CD4-positive, alpha-beta memory T cell (primary cell): ENCODE measurements at places on chromosomes 5 and 9.

DNA sequence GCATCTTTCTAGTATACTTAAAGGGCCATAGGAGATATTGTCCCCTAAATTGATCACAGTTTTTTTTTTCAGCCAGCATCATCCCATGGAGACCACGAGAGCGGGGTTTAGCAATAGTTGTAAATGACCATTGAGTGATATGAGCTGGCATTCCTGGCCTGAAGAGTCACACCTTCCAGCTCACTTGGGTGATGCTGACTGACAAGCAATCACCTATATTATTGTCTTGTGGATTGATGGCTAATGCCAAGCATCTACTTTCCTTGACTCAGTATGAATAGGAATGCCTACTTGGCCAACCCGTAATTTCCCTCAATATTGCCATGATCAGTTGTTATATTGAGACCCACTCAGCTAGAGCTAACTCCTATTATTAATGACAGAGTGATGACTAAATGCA, 70.5 kb downstream of the ADAMTSL1 start:
- no peak for DNase-seq

GRCh38 chr9:92196909-92197308, 81.7 kb upstream of the SPTLC1 start:
- no peak for DNase-seq

DNA sequence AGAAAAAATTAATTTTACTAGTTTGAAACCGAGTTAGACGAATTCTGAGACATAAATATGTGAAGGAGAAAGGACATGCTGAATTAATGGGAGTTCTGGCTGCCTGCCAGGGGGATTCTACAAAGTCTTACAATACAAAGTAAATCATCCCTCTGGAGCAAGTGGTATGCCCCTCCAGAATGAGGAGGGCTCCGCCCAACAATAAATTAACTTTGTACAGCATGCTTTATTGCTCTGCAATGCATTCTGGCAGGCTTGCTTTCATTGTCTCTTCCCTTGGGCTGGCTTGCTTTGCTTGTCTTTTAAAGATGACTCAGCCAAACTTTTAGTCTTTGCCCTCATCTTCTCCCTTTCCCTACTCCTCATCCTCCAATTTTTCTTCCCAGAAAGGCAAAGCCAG, 11.7 kb upstream of the PCDHB1 start:
- no peak for DNase-seq

DNA sequence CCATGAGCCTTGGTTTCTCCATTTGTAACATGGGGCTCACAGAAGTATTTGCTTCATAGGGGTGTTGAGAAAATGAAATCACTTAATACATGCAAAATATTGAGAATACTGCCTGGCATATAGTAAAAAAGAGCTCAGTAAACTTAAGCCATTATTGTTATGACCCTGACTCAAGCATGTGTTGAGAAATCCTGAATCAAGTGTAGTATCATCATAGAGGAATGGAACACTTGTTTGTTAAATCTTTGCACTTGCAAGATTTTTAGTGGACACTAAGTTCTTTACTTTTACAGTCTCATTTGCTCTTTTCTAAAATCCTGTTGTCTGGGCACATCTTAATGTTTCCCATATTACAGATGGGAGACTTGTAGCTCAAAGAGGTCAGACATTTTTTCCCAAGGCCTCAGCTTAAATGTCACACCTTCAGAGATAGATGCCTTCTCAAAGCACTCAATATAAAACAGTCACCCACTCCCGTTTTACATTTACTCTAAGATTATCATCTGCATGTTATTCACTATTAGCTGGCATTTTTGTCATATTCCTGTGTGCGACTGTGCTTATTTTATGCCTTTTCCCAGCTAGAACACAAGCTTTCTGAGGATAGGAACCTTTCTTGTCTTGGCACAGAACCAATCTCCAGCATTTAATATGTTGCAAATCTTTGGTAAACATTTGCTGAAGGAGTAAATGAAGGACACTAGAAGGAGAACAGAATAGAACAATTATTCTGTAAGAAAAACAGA, 250.0 kb upstream of the TNC start:
- no peak for DNase-seq

GRCh38 chr5:159337016-159337955, 7.0 kb upstream of the IL12B start:
- peak; percentile 56 for DNase-seq

DNA sequence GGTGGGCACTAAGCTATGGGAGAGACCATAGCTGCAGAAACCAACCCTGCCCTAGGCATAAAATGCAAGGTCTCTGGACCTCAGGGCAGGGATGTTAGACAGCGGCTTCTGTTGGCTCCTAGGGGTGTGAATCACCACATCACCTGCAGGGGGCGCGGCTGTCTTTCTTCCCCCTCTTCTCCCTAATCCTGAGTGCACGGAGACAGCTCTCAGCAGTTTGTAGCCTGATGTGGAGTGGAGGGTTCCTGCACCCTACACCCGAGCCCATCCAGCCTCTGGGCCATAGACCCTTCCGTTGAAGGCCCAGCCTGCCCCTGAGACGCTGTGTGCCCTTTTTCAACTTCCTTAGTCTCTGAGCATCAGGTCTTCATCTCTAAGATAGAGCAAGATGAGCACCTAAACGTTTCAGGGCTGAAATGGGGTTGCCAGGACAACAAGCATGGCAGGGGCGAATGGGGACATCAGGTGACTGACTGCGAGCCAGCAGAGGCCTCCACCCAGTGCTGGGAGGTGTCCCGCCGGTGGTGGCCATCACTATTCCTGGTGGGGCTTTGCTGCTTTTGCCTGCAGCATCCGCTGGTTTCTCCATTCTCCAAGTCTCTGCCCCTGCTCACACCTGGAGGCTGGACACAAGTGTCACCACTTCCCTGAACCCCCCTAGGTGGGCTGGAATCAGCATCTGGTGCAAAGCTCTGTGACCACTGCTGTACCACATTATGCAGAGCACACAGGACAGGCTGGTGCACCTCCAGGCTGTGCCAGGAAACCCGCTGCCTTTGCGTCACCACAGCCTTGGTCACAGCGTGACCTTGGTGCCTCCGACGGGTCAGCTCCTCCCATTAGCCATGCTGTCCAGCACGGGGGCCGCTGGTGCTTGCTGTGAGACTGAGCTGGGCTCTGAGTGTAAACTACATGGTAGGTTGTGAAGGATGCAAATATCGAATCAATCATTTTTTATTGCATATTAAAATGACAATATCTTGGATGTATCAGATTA, 2.5 kb upstream of the SEC16A start:
- DNase-seq: peak; percentile 79

DNA sequence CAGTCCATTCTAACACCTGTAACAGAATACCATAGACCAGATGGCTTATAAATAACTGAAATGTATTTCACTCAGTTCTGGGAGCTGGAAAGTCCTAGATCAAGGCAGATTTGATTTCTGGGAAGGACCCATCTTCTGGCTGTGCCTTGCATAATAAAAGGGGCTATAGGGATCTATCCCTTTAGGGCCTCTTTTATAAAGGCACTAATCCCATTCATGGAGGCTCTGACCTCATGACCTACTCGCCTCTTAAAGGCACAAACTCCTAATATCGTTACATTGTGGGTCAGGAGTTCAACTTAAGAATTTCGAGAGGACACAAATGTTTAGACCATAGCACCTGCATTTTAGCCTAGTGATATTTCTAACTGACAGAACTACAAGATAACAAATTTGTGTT, 619.0 kb downstream of the CDH18 start:
- DNase-seq: no peak

GRCh38 chr5:74916831-74917710, 50.9 kb upstream of the FAM169A start:
- no peak for DNase-seq

- DNase-seq: no peak
Observed at GRCh38 chr9:102867488-102867887, 127.6 kb upstream of the CYLC2 start.

GRCh38 chr9:91176426-91176825, 185.3 kb downstream of the AUH start:
- DNase-seq: no peak

DNA sequence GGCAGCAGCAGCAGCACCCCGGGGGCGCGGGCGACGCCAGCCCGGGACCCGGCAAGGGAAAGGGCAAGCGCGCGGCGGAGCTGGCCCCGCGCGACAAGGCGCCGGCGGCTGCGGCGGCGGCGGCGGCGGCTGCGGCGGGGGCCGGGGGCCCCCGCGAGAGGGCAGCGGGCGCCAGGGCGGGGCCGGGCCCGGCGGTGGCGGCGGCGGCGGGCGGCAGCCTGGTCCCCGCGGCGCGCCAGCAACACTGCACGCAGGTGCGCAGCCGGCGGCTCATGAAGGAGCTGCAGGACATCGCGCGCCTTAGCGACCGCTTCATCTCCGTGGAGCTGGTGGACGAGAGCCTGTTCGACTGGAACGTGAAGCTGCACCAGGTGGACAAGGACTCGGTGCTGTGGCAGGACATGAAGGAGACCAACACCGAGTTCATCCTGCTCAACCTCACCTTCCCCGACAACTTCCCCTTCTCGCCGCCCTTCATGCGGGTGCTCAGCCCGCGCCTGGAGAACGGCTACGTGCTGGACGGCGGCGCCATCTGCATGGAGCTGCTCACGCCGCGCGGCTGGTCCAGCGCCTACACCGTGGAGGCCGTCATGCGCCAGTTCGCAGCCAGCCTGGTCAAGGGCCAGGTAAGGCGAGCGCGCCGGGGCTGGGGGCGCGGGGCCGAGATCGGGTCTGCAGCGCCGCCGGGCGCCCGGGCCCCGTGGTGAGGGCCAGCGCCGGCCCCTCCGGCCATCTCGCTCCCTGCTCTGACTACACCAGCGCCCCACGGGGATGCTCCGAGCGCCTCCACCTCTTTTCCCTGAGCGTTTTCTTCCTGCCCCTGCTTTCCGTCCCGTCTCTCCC, at the start of gene UBE2QL1:
Gene UBE2QL1 (plus strand): TSS at position 238 of the 843 bp plus-strand sequence. CDS start 35 bp downstream, at position 273.
- DNase-seq: no peak

DNA sequence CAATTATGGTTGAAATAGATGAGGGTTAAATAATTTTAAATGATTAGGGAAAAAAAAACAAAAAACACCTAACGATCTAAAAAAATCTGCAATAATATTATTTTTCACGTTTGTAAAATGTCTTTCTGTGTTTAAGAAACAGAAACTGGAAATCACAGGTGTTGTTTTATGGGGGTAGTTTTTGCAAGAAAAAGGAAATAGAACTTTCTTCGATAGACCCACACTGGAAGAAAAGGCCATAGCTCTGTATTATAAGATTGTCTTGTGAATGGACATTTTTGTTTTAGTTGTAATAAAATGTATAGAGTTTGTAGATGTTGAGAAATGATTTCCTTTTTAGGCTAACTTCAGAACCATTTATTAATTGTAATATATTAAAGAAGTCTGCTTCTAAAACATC, 5.5 kb downstream of the CSNK1G3 start:
- DNase-seq: no peak

GRCh38 chr9:69307446-69308205, 17.4 kb upstream of the ENTREP1 start:
- no peak for DNase-seq

- no peak for DNase-seq
Observed at GRCh38 chr5:115842089-115842935, 577 bp downstream of the AP3S1 start.

- DNase-seq: no peak
Observed at GRCh38 chr5:62886603-62887315, 308.1 kb downstream of the LRRC70 start.

- no peak for DNase-seq
Observed at GRCh38 chr5:63473335-63473967, 488.8 kb downstream of the HTR1A start.

DNA sequence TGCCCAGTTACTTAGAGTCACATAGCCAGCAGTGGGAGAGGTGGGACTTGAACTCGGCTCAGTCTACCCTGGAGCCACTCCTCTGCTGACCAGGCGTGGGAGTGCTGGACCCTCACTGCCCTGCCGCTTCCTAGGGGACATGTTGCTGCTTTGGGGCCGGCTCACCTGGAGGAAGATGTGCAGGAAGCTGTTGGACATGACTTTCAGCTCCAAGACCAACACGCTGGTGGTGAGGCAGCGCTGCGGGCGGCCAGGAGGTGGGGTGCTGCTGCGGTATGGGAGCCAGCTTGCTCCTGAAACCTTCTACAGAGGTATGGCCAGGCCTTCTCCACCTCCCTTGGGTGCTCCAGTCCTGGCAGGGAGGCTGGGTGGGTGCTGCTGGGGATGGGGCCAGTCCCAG, 3.4 kb upstream of the CACFD1 start:
- DNase-seq: no peak

- no peak for DNase-seq
Observed at GRCh38 chr5:96326902-96327301, 106.1 kb downstream of the PCSK1 start.

- DNase-seq: no peak
Observed at GRCh38 chr5:149466457-149466972, 84.7 kb downstream of the CSNK1A1 start.

GRCh38 chr9:101751895-101752294, 13.4 kb upstream of the GRIN3A start:
- no peak for DNase-seq

GRCh38 chr5:106862450-106863193, 808.1 kb downstream of the EFNA5 start:
- DNase-seq: no peak

- DNase-seq: no peak
Observed at GRCh38 chr5:12169536-12169935, 265.3 kb upstream of the CTNND2 start.

DNA sequence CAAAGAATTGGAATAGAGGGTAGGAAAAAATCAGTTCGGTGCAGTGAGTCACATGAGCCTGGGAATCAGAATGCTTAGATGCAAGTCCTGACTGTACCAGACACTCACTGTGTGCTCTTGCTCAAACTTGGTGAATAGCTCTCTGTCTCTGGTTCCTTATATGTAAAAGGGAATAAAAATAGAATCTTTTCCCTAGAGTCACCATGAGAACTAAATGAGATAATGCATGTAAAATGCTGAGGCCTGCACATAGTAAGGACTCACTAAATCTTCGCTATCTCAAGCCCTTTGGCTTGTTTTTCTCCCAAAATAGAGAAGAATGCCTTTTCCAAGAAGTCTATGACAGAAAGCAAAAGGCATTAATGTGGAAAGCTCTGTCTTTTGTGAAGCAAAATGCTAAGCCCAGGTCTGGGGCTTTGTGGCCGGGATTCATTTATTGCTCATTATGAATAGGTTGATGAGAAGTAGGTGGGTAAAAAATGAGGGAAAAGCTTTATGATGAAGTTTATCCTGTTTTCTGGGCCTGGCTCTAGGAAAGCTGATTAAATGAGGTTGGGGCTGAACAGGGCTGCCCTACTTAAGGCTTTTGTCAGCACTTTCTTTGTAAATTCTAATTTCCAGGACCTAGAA, 483.3 kb downstream of the DMAC1 start:
- DNase-seq: no peak

DNA sequence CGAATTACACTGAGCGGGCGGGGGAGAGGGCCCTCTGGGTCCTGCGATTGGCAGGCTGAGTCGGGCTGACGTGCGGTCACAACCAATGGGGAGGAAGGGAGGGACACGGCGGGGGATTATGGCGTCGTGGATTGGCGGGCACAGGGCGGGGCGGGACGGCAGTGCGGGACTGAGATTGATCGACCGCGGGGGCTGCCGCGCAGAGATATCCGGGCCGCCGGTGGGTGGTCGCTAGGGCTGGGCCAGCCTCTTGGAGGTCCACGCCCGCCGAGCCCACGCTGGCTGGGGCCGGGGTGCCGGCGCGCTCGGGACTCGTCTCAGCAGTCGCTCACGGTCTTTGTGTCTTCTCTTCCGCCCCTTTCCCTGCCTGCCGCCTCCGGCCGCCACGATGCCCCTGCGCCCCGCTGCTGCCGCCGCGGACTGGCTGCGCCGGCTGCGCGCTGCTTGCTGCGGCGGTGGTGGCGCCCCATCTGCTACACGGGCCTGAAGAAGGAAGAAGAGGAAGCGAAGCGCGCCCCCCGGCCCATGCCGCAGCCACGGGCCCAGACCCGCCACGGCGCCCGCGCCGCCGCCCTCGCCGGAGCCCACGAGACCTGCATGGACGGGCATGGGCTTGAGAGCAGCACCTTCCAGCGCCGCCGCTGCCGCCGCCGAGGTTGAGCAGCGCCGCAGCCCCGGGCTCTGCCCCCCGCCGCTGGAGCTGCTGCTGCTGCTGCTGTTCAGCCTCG, at the start of gene RGMB:
Gene RGMB (plus strand): TSS at position 200 of the 728 bp plus-strand sequence. CDS start 408 bp downstream, at position 608.
- peak; percentile 89 for DNase-seq
